SJSA1 (cell line): ENCODE measurements at places on chromosomes 2 and 18. TPM values are rescaled to one million over a fixed set of nuclear protein-coding genes. Genes with fewer than 3 reads are reported as not detected.

- H3K4me3 ChIP-seq: no peak overlapping the region
- DNase-seq: no peak
- H3K27ac ChIP-seq: no peak overlapping the region
- peaks cover 10% of the 10 kb centered on the region for H3K4me1 ChIP-seq
These were observed 43.0 kb upstream of the CYBRD1 start for GRCh38 chr2:171479154-171479814.

DNA sequence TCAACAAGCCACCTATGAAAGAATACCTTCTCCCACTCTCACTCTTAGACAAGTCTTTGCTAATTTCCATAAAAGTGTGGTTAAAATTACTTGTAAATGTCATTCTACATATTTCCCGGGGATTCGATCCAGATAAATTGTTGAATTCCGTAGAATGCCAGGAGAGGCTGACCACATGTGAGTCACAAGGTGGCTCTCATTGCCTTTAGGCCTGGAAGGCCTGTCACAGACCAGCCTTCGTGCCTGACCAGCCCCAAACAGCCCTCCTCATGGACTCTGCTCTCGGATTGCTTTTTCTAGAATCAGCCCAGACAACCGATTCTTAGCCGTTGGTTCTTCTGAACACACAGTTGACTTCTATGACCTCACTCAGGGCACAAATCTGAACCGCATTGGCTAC lies 86.0 kb downstream of the RTN4 start:
- no peak overlapping the region for H3K4me3 ChIP-seq
- no peaks in the 10 kb centered on the region for H3K4me1 ChIP-seq
- no peak for DNase-seq
- H3K27ac ChIP-seq: no peak overlapping the region

ACOXL gene
- not detected in 2 replicates for total RNA-seq

KLHL30 gene
- total RNA-seq: 0.50 and 1.5 TPM in 2 replicates

CHRNA1 gene
- total RNA-seq: 0.16 TPM in 1 of 2 replicates, not detected in the other

IL36RN gene
- not detected in 2 replicates for total RNA-seq

- H3K27me3 ChIP-seq: no peaks in the 10 kb centered on the region
- H3K27ac ChIP-seq: no peak overlapping the region
- H3K36me3 ChIP-seq: no peaks in the 10 kb centered on the region
- peak; percentile 44 for DNase-seq
These were observed 9.2 kb upstream of the KYNU start for GRCh38 chr2:142868229-142868762.

DNA sequence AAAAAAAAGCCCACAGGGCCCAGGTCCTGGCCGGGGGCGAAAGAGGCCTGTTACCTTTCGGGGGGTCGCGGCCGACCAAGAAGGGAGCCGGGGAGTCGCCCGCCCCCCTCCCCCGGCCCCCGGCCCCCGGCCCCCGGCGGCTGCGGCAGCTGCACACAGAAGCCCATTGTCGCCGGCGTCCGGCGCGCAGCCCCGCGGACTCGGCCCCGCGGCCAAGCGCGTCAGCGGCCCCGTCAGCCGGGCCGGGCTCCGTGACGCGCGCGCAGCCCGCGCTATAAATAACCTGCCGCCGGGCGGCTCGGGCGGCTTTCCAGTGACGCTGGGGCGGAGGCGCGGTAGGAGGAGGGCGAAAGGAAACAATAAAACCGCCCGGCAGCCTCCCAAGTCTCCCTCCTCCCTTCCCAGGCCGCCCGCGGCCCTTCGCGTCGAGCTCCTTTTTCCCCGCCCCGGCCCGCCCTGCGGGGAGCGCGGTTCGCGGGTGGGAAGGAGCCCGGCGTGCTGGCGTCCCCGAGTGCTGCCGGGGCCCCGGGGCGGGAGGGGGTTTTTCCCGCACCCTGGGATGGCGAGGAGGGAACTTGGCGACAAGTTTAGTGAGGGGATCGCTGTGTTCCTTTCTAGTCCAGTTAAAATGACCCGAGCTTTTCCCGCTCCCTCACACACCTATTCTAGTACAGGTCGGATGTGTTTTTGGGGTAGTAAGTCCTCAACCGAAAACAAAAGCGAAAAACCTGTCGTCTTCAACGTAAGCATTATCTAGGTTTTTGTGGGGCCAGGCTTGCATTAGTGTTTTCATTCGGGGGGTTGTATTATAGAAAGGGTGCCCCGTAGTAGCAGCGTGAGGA lies 10.0 kb upstream of the NR4A2 start:
- H3K4me3 ChIP-seq: peak overlapping the region; percentile 88
- H3K4me1 ChIP-seq: peaks cover 30% of the 10 kb centered on the region
- peaks cover 3% of the 10 kb centered on the region for H3K36me3 ChIP-seq
- DNase-seq: peak; percentile 95
- no peaks in the 10 kb centered on the region for H3K27me3 ChIP-seq
- H3K27ac ChIP-seq: peak overlapping the region; percentile 100

DNA sequence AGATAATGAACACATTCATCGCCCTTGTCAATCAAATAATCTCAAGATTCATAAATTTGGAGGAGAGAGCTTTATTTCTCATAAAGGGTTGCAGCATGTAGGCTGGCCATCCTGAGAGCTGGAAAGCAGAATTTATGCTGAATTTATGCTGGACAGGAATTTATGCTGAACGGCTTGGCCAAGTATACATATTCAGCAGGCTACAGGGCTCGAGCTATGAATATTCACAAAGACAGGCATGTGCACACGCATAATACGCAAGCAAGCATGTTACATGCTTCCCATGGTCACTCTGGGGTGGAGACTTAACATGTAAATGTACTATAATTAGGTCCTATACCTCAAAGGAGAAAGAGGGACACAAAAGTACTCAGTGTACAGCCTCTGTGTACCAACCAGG lies 618.8 kb downstream of the METTL4 start:
- H3K4me1 ChIP-seq: no peaks in the 10 kb centered on the region
- no peak overlapping the region for H3K4me3 ChIP-seq
- no peak overlapping the region for H3K27ac ChIP-seq
- no peaks in the 10 kb centered on the region for H3K36me3 ChIP-seq
- H3K27me3 ChIP-seq: no peaks in the 10 kb centered on the region
